ENCODE measurements at places on chromosomes 7 and 10. TPM values are rescaled to one million over a fixed set of nuclear protein-coding genes. Genes with fewer than 3 reads are reported as not detected.

The ACTL6B gene
- 2.4 TPM for total RNA-seq

DNA sequence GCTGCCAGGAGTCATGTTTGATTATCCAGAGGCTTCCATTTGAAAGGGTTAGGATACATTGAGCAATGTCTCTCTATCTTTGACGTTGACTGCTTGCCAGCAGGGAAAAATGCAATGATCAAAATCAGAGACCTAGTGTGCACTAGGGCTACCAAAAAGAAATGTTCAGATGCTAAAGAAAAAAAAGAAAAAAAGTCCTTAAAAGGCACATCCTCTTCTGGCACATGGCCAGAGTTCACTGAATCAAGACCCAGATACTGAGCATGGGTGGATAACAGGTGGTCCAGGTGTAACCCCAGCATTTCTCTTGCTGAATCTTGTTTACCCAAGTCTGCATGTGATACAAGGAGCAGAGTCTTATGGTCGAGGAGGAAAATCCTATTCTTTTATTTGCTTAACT lies 899.3 kb downstream of the SORCS3 start:
- DNase-seq: no peak

GRCh38 chr7:40799-41750 lies 151.3 kb upstream of the FAM20C start:
- DNase-seq: peak; percentile 0

The NUDCD3 gene
- 93.2 TPM for total RNA-seq

- DNase-seq: no peak
Observed at GRCh38 chr7:99372275-99373090, 2.0 kb upstream of the ARPC1B start.

- DNase-seq: no peak
Observed at GRCh38 chr10:79052291-79053080, 16.3 kb upstream of the ZMIZ1 start.

The PNLIPRP2 gene
- not detected for total RNA-seq

- DNase-seq: no peak
Observed at GRCh38 chr10:83934641-83935338, 204.5 kb upstream of the GHITM start.

GRCh38 chr7:77329466-77330168 lies 86.5 kb downstream of the GSAP start:
- DNase-seq: no peak

GRCh38 chr10:118220346-118220850 lies 121.7 kb downstream of the FAM204A start:
- DNase-seq: no peak

DNA sequence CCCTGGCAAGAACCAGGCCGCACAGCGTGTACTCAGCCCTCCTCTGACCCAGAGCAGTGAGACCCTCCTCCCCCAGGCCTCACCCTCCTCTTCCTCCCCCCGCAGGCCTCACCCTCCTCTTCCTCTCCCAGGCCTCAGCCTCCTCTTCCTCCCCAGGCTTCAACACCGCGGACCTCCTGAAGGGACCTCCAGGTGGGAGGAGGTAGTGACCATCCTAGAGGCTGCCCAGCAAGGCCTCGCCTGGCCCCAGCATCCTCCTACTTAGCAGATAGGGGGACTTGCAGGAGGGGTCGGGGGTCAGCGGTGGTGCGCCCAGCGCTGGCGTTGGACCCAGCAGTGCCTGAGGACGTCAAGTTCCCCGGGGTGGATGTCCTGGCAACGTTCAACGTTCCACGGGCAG lies 270.8 kb downstream of the ELFN1 start:
- no peak for DNase-seq

DNA sequence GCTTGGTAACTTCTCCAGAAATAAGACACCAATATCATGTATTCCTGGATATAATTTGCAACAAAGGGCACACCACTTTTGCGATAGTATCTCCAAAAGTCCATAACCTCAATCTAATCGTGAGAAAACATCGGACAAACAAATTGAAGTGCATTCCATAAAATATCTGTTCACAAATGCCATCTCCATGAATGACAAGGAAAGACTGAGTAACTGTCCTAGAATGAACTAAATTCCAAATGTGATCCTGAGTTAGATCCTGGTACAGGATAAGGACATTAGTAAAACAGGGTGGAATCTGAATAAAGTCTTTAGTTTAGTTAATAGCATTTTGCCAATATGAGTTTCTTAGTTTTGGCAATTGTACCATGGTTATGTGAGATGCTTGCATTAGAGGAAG lies 384.2 kb downstream of the SUGCT start:
- no peak for DNase-seq

The R3HCC1L gene
- 18.4 TPM for total RNA-seq

The MCMBP gene
- 93.3 TPM for total RNA-seq

- DNase-seq: peak; percentile 40
Observed at GRCh38 chr7:50632561-50633413, 67.6 kb upstream of the DDC start.

DNA sequence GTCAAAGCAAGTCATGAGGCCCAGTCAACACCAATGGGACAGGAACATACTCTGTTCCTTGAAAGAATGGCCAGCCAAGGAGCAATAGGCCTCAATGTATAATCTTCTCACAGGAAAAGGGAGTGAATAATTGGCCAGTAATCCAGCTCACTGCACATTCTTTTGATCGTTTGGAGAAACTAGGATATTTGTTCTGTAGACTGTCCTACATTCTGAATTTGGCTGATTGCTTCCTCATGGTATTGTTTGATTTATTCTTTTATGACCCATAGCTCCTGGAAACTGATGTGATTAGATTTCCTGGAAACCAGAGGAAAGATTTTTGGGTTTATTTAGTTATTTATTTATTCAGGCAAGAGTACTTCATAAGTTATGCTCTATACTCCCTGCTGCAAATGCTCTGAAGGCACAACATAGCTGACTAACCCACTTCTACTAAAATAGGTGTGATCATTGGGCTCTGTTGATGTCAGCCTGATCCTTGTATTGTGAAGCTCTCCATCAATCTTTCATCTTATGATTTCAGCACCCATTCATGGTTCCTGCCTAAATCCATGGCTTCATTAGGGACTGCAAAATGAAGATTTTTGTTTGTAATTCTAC lies 745.2 kb downstream of the SUGCT start:
- DNase-seq: no peak

The OR6V1 gene
- not detected for total RNA-seq

DNA sequence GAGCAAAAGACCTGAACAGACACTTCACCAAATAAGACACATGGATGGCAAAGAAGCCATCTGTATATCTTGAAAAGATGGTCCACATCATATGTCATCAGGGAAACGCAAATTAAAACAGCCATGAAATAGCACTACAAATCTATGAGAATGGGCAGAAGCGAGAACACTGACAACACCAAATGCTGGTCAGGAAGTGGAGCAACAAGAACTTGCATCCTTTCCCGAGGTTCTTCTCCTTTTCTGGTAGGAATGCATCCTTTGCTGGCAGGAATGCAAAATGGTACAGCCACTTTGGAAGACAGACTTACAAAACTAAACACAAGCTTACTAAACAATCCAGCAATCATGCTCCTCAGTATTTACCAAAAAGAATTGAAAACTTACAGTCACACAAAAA lies 60.0 kb downstream of the PIK3AP1 start:
- no peak for DNase-seq

GRCh38 chr10:96511044-96511945 lies 2.4 kb downstream of the TLL2 start:
- DNase-seq: peak; percentile 41

The TAS2R41 gene
- not detected for total RNA-seq

GRCh38 chr7:28199021-28199510 lies 18.5 kb upstream of the JAZF1 start:
- no peak for DNase-seq

DNA sequence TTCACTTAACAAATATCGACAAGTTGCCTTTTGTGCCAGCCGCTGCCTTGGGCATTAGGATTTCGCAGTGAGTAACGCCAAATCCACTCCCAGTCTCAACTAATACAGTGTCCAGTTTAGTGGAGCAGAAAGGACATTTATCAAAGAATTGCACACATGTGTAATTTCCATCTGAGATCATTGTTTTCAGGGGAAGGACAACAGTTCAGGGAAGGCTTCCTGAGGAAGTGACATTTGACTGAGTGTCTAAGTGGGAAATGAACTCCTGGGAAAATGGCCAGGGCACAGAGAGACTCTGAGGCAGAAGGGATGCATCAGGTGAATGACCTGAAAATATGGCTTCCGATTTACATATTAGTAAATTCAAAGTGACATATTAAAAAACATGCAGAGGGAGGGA lies 89.4 kb downstream of the ITGA8 start:
- DNase-seq: no peak

DNA sequence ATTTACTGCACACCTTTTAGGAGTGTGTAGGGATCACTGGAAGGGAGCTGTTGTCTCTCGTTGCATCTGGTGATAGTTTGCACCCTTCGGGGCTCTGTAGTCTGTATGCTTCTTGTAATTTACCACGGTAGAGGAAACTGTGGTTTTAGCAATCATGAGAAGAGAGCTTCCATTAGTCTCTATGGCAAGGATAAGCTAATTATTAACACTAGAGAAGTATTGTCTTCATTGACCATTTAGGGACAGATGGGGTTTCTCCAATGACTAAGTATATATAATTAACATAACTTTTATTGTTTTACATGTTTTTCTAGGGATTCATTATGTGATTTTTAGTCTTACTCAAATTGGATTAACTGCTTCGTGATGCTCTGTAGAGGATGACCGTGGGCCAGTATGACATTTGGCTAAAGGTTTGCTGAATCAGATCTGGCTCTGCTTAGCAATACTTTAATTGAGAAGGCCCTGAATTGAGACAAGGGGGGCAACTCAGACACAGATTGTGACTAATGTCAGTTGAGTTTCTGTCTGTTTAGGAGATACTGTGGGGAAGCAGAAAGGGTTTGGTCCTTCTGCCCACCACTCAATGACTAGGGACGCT lies 8.7 kb downstream of the SLC18A2 start:
- DNase-seq: no peak

The CPA1 gene
- not detected for total RNA-seq

DNA sequence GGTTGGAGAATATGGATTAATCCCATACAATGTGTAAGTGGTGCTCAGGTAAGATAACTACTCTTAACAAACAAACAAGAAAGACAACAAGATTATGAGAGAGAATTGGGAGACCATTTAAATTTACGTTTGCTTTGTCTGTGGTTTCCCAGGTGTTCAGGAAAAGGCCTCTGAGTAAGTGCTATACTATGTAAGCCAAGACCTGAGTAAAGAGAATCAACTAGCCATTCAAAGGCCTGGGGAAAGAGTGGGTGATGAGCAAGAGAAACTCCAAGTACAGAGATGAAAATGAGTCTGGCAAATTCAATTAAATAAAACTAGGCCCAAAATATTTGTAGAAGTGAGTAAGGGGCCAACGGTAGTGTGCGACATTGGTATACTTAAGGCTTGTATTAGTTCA lies 9.9 kb downstream of the CSTF2T start:
- no peak for DNase-seq

DNA sequence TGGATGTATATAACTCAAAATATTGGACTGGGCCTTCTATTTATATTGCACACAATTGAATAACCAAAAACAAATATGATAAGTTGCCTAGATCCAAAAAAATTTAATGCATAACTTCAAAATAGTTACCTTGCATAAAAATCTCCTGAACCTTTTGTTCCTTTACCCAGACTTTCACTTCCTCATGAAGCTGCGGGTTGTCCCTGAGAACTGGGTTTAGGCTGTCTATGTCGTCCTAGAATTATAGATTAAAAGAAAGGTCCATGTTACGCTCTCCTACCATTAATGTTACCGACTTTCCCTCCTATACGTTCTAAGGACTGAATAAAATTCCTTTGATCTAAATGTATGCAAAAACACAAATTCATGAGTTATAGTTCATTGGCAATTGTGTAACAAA lies 86.6 kb downstream of the NRBF2 start:
- DNase-seq: no peak

DNA sequence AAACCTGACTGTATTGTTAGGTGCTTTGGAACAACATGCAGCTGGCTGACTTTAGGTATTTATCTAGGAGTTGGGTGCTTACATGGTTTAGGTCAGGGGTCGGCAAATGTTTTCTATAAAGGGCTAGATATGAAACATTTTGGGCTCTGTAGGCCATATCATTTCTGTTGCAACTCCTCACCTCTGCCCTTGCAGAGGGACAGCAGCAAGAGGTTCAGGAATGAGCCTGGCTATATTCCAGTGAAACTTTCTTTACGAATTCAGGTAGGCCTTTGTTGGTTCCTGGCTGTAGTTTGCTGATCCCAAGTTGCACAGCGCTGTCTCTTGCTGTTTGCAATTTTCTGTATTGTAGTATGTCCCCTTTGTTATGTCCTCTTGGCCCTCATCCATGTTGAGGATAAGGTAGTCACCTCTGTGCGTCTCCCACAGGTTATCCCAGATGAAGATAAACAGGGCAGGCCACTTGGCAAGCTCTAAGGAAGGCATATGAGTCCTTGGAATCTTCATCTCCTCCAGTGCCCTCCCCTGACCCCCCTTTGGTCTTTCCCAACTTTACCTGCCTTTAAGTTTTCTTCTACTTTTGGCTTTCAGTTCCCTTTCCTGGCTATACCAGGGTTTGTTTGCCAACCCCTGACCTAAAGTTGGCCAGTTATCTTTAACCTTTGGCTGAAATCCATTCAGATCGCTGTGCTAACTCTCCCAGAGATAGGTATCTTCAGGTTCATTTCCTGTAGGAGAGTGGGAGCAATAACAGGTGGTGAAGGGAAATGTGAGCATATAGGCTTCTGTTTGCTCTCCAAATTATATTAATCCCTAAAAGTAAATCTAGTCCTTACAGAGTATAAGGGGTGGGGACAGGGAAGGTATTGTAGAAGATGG lies 36.1 kb downstream of the SGPL1 start:
- no peak for DNase-seq

DNA sequence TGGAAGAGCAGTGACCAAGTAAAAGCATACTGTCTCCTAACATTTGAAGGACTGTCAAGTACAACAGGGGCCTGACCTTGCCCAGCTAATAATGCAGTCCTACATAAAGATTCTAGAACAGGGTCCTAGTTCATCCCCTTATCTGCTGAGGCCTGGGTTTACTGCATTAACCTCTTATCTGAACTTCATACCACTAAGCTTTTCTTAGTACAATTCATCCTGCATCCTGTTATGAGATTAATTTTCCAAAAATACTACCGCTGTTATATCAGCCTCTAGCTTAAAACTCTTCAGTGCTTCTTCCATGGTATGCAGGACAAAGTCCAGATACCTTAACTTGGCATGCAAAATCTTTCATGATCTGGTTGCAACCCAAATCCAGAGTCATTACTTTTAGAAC lies 72.5 kb downstream of the CHRM2 start:
- no peak for DNase-seq

DNA sequence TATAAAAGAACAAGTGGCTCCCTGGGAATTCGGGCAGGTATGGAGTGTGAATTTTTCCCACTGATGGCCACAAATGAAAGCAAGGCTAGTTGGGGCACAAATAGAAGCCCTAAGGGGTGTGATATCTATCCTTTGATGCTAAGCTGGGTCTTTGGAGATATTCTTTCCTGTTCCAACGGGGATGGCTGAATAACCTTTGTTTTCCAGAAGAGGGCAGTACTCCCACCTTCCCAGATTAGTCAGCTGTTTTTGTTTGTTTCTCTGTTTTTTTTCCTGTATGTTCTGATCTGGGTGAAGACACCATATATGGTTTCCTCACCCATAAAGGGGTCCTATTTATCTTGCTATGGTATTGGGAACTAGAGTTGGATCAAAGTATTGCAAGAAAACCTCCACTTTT lies 947.7 kb upstream of the SORCS1 start:
- no peak for DNase-seq

The IFIT1B gene
- not detected for total RNA-seq

The ZNF316 gene
- total RNA-seq: 43.8 TPM

GRCh38 chr7:75943864-75944263 lies 28.9 kb downstream of the POR start:
- DNase-seq: no peak

The WNT2 gene
- not detected for total RNA-seq
